CD4-positive, alpha-beta T cell treated with Interleukin-6 at 100 ng/mL for 8 hours (primary cell): ENCODE measurements at places on chromosomes 7 and 10.

- DNase-seq = no peak
Observed at GRCh38 chr7:30899630-30900029, 12.0 kb upstream of the AQP1 start.

DNA sequence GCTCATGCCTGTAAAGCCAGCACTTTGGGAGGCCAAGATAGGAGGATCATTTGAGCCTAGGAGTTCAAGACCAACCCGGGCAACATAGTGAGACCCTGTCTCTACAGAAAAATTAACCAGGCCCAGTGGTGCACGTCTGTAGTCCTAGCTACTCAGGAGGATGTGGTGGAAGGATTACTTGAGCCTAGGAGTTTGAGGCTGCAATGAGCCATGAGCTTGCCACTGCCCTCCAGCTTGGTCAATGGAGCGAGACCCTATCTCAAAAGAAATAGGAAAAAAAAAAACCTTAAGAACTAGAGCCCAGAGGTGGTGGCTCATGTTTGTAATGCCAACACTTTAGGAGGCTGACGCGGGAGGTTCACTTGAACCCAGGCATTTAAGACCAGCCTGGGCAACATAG is 2.2 kb downstream of the STRA8 start:
- DNase-seq = no peak

DNA sequence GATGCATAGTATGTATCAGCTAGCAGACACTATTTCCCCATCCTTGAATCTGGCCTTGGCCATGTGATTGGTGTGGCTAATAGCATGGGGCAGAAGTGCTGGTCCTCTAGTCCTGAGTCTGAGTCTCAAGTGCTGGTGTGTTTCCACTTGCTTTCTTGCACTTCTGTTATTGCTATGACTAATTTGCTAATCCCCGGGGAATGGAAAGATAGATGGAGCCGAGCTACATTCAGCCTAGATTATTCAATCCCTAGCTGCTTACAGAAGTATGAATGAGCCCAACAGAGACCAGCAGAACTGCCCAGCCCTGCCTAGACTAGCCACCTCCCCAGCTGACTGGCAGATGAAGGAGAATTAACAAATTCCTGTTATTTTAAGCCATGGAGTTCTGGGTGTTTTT is 53.2 kb upstream of the SYPL1 start:
- DNase-seq = no peak

- DNase-seq = no peak
Observed at GRCh38 chr10:1664333-1664964, 72.9 kb downstream of the ADARB2 start.

GRCh38 chr7:69692611-69693010 is 94.3 kb downstream of the AUTS2 start:
- DNase-seq = no peak

DNA sequence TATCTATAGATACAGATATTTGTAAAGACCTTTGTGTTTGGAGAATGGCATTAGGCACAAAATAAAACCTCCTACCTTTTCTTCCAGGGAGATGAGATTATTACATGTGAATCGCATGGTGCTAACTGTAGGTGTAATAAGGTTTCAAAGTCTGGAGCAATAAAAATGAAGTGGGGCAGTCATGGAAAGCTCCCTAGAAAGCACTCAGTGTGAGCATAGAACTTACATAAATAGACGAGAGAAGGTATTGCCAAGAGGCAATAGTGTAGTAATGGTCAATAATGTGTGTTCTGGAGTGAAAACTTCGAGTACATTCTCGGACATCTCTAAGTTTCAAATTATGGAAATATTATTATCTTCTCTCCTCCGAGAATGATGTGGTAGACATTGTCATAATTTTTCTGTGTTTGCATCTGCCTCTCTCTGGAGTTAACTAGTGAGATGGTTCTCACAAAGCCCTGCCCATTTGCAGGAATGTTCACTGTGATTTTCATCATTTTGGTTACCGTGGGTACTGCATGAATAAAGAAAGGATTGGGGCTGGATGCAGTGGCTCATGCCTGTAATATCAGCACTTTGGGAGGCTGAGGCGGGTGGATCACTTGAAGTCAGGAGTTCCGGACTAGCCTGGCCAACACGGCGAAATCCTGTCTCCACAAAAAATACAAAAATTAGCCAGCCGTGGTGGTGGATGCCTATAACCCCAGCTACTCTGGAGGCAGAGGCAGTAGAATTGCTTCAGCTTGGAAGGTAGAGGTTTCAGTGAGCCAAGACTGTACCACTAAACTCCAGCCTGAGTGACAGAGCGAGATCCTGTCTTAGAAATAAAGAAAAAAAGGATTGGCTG is 10.6 kb downstream of the VIM start:
- DNase-seq = no peak

- no peak for DNase-seq
Observed at GRCh38 chr10:20040012-20040411, 223.8 kb downstream of the PLXDC2 start.

- DNase-seq = no peak
Observed at GRCh38 chr7:87445897-87446296, 29.6 kb downstream of the ABCB4 start.

- DNase-seq = no peak
Observed at GRCh38 chr7:118758582-118758981, 534.1 kb downstream of the ANKRD7 start.

DNA sequence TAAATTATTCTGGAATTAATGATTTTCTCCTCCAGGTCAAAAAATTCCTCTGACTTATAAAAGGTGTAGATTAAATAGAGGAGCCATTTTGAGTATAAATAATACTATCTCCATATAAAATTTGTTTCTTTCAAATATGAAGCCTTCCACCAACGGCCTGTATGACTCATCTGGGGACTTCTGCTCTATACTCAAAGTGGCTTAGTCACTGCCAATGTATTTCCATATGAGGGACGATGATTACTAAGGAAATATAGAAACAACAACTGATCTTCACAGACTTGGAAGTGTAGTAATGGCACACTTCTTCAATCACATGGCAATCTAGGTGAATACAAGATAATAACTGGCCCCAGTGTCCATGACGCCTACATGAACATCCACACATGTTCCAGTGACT is 335.6 kb upstream of the HGF start:
- no peak for DNase-seq

- DNase-seq = no peak
Observed at GRCh38 chr10:1150638-1150955, 94.4 kb downstream of the WDR37 start.

- DNase-seq = no peak
Observed at GRCh38 chr7:42617806-42618457, 293.9 kb downstream of the C7orf25 start.

DNA sequence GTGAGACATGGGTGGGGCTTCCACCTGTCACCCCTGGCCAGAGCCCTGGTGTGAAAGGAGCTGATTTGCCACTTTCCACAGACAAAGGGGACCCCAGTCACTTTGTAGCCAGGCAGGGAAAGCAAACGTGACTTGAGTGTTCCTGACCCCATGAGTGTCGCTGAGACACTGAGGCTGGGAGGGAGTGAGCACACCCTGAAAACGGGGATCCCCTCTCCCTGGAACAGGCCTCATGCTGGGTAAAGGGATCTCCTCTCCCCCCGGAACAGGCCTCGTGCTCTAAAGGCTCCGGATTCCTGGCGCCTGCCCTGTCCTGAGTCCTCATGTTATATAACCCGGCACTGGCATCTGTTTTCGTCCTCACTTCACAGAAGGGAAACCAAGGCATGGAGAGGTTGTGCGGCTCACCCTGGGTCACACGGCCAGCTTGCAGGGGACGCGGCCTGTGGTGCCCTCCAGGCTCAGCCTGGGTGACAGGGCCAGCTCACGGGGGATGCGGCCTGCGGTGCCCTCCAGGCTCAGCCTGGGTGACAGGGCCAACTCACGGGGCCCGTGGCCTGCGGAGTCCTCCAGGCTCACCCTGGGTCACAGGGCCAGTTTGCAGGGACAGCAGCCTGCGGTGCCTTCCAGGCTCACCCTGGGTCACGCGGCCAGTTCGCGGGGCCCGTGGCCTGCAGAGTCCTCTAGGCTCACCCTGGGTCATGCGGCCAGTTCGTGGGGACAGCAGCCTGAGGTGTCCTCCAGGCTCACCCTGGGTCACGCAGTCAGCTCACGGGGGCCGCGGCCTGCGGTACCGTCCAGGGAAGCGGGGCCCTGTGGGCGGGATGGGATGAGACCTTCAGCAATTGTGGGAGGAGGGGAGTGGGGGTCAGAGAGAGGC is 104.7 kb downstream of the PDGFA start:
- no peak for DNase-seq

GRCh38 chr7:25386311-25386744 is 158.0 kb upstream of the NPVF start:
- DNase-seq = no peak

DNA sequence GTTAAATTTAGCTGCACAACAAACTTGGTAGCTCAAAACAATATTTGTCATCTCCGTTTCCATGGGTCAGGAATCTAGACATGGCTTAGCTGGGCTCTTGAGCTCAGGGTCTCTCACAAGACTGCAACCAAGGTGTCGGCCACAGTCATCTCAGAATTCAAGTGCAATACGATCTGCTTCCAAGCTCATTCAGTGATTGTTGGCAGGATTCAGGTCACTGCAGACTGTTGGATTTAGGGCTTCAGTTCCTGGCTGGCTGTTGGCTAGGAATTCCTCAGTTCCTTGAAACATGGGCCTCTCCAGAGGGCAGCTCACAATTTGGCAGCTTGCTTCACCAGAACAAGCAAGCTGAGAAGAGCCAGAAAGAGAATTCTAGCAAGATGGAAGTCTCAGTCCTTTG is 17.5 kb upstream of the CHST3 start:
- no peak for DNase-seq

DNA sequence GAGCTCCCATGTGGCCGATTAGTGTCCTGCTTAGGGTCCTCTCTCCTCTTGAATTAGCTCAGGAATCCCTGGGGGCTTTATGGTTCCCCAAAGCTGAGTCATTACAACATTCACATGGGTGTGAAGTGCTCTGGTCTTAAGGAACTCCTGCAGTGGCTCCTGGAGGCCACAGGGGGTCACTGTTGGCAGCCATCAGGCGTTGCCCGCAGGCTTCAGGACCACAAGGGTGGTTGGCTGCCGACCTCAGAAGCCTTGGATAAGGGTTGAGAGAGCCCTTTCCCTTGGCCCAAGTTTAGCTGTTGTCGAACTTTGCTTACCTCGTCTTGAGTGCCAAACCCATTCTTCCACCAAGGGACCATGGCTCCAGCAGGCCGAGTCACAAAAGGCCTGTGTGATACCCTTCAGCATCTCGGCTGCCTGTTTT is 61.7 kb downstream of the SH2D4B start:
- DNase-seq = peak; percentile 14
